ENCODE measurements at places on chromosomes 11 and 22.

- no peak for DNase-seq
Measured at GRCh38 chr22:38298312-38299005, 18.8 kb downstream of the CSNK1E start.

- DNase-seq: no peak
Measured at GRCh38 chr11:41283191-41283930, 176.1 kb downstream of the LRRC4C start.

- peak; percentile 59 for DNase-seq
Measured at GRCh38 chr11:94737171-94737611, 31.0 kb upstream of the AMOTL1 start.

- no peak for DNase-seq
Measured at GRCh38 chr11:113242060-113242459, 72.3 kb upstream of the TTC12 start.

GRCh38 chr11:113278925-113279324 is 35.5 kb upstream of the TTC12 start:
- DNase-seq: no peak

- DNase-seq: no peak
Measured at GRCh38 chr11:3132831-3133260, 32.3 kb downstream of the OSBPL5 start.

- no peak for DNase-seq
Measured at GRCh38 chr11:77525455-77526091, 51.7 kb upstream of the PAK1 start.

All from HS-27A (cell line).